ENCODE measurements at places on chromosomes 16 and 17. TPM values are rescaled to one million over a fixed set of nuclear protein-coding genes. Genes with fewer than 3 reads are reported as not detected.

DNA sequence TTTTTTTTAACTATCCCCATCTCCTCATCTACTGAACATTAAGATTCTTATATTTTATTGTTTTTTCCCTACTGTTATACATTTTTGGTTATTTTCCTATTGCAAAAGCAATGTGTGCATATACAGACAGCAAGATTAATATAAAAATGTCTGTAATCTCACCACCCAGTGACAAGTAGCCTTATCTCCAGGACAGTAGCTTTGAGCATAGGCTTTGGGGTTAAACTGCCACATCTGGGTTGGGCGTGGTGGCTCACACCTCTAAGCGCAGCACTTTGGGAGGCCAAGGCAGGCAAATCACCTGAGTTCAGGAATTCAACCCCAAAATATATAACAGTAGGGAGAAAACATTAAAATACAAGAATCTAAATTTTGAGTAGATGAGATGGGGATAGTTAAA, 27.4 kb upstream of the SSTR2 start:
- no peak for DNase-seq

DNA sequence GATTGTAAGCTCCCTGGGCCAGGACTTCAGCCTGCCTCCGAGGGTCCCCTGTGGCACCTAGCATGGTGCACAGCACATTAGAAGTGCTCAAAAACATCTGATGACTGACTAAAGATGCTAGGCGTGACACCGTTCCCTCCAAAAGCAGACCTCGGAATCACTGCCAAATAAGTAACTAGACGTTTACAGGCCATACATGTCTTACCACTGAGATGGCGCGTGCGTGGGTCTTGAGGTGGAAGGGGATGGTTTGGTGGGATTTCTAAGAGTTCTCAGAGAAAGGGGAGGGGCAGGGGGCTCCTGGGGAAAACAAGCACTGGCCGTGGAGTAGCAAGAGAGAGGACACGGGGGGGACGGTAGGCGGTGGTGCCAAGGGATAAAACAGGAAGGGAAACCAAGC, 12.4 kb downstream of the MPO start:
- DNase-seq = peak; percentile 2

- DNase-seq = no peak
Observed at GRCh38 chr17:50688245-50688644, 19.5 kb downstream of the ANKRD40 start.

The CACNG3 gene
- total RNA-seq = not detected

Data from hepatocyte (in vitro differentiated cells).